ENCODE measurements at places on chromosomes 16 and 17. TPM values are rescaled to one million over a fixed set of nuclear protein-coding genes. Genes with fewer than 3 reads are reported as not detected.

- no peak overlapping the region for H3K4me3 ChIP-seq
- no peaks in the 10 kb centered on the region for H3K27me3 ChIP-seq
- no peak overlapping the region for H3K27ac ChIP-seq
- peak; percentile 66 for DNase-seq
- H3K36me3 ChIP-seq, result 0 out of 2 replicates have a peak, but pooled peaks cover 14% of the 10 kb centered on the region
- no peaks in the 10 kb centered on the region for H3K4me1 ChIP-seq
These were observed 23.9 kb downstream of the AMFR start for GRCh38 chr16:56401482-56401881.

DNA sequence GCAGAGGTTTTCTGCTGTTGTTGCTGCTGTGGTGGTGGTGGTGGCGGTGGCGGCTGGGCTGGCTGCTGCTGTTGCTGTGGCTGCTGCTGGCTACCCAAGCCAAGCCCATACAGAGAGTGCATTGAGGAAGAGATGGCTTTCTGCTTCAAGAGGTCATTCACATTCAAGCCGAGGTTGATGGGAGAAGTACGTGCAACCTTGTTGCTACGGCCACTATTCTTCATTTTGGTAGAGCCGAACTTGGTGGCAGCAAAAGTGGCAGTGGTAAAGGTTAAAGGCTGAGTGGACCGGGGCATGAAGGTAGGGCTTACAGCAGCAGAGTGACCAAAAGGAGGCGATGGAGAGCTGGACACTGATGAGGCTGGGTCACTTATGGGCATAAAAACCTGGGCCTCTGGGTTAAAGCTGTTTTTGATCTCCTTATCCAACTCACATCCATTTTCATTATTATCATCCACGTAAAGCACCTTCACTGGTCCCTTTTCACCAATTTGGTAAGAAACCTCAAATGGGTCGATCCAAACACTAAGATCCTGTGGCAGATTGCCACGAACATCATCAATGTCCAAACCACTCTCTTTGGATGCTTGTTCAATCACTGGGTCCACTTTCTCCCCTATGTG lies 2.8 kb downstream of the TOB1 start:
- no peaks in the 10 kb centered on the region for H3K27me3 ChIP-seq
- H3K4me1 ChIP-seq, result peaks cover 11% of the 10 kb centered on the region
- peaks cover 6% of the 10 kb centered on the region for H3K36me3 ChIP-seq
- H3K27ac ChIP-seq, result no peak overlapping the region
- H3K4me3 ChIP-seq, result no peak overlapping the region
- peak; percentile 79 for DNase-seq

DNA sequence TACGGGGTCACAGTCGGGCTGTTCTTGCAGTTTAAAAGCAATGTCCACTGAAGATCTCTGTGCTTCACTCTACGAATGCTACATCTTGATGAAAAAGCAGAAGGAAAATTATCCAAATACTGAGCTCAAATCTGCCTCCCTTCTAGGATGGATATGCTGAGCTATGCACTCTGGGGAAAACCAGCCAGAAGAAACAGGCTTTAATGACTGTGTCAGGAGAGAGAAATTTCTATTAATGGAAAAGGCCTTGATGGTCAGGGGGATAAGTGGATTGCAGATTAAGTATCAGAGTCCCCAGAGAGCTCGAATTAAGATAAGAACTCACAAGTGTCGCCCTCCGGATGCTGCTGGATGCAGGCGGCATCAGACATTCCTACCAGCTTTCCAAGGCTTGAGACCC lies 39.6 kb upstream of the RCVRN start:
- no peak overlapping the region for H3K4me3 ChIP-seq
- no peak overlapping the region for H3K27ac ChIP-seq
- H3K27me3 ChIP-seq, result no peaks in the 10 kb centered on the region
- H3K4me1 ChIP-seq, result no peaks in the 10 kb centered on the region
- H3K36me3 ChIP-seq, result no peaks in the 10 kb centered on the region

DNA sequence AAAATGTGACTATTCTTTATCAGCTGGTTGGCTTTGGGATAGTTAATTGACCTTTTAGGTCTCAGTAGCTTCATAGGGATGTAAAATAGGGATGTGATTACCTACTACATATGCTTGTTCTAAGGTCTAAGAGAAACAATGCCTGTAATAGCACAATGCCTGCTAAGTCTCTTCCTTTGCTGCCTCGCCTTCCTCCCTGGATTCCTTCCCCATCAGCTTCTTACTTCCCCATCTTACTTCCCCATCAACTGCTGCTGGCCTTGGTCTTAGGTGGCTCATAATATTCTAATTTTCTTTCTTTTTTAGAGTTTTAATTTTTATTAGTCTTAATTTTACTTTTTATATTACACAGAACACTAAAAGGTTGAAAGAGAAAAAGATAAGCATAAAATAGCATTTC lies 59.2 kb upstream of the GOT2 start:
- H3K4me1 ChIP-seq, result peaks cover 12% of the 10 kb centered on the region
- H3K36me3 ChIP-seq, result no peaks in the 10 kb centered on the region
- no peak overlapping the region for H3K27ac ChIP-seq
- no peak overlapping the region for H3K4me3 ChIP-seq
- no peak for DNase-seq
- H3K27me3 ChIP-seq, result no peaks in the 10 kb centered on the region

GRCh38 chr17:61395983-61396585 lies 3.6 kb upstream of the TBX2 start:
- peaks cover 92% of the 10 kb centered on the region for H3K27me3 ChIP-seq
- DNase-seq, result peak; percentile 39
- H3K27ac ChIP-seq, result no peak overlapping the region
- peak overlapping the region; percentile 47 for H3K4me3 ChIP-seq
- no peaks in the 10 kb centered on the region for H3K36me3 ChIP-seq
- no peaks in the 10 kb centered on the region for H3K4me1 ChIP-seq

GRCh38 chr17:17043461-17044271 lies 1.4 kb downstream of the MPRIP start:
- peaks cover 30% of the 10 kb centered on the region for H3K4me1 ChIP-seq
- peaks cover 5% of the 10 kb centered on the region for H3K27me3 ChIP-seq
- no peaks in the 10 kb centered on the region for H3K36me3 ChIP-seq

DNA sequence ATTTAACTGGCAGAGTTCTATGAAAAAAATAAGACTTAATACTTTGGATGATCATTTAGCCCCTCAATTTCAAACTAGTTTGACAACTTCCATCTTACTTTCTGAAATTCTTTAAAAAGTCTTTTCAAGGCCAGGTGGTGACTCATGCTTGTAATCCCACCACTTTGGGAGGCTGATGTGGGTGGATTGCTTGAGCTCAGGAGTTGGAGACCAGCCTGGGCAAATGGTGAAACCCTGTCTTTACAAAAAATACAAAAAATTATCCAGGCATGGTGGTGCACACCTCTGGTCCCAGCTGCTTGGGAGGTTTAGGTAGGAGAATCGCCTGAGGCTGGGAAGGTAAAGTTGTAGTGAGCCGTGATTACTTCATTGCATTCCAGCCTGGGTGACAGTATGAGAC lies 154.4 kb downstream of the TANC2 start:
- peaks cover 3% of the 10 kb centered on the region for H3K4me1 ChIP-seq
- H3K27me3 ChIP-seq, result no peaks in the 10 kb centered on the region
- no peaks in the 10 kb centered on the region for H3K36me3 ChIP-seq
- no peak overlapping the region for H3K4me3 ChIP-seq
- H3K27ac ChIP-seq, result no peak overlapping the region

DNA sequence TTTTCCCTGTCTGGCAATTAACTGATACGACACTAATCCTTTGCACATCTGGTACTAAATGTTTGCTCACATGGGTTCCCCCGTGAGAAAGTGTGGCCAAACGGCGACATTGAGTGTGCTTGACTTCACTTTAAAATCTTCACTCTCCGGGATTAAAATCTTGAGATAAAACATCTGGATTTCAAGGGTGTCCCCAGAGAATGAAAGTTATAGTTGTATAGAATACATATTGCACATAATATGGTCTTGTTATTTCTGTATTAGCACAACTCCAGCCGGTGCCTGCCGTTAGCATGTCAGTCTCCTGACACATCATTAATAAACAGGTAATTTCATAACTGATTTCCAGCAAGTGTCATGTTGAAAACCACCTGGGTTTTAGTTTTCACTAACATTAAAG lies 749.0 kb upstream of the SOX9 start:
- no peak for DNase-seq
- no peak overlapping the region for H3K27ac ChIP-seq
- H3K4me1 ChIP-seq, result peaks cover 6% of the 10 kb centered on the region
- H3K27me3 ChIP-seq, result no peaks in the 10 kb centered on the region

DNA sequence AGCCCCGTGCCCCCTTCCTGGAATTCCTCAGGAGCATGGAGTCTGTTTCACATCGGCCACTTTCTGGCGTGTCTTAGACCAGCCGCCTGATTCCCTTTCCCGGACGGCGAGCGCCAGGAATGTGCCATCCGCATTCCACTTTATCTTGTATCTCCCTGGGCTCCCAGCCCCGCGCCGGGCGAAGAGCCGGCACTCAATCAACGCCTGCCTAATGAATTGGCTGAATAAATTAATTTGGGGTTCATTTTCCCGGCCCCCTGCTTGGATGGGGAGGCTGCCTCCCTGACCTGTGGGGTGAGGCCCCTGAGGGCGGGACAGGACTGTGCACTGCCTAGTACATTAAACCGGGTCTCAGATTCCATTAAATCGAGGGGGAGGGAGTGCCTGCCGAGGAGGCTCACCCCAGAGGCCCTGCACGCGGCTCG lies 282.3 kb upstream of the TNRC6C start:
- H3K27ac ChIP-seq, result no peak overlapping the region
- no peaks in the 10 kb centered on the region for H3K4me1 ChIP-seq
- no peaks in the 10 kb centered on the region for H3K27me3 ChIP-seq
- no peaks in the 10 kb centered on the region for H3K36me3 ChIP-seq
- no peak for DNase-seq

- H3K4me1 ChIP-seq, result peaks cover 6% of the 10 kb centered on the region
- H3K36me3 ChIP-seq, result no peaks in the 10 kb centered on the region
- H3K4me3 ChIP-seq, result no peak overlapping the region
- no peak for DNase-seq
- no peak overlapping the region for H3K27ac ChIP-seq
These were observed 42.9 kb upstream of the NUDT7 start for GRCh38 chr16:77679391-77679790.

DNA sequence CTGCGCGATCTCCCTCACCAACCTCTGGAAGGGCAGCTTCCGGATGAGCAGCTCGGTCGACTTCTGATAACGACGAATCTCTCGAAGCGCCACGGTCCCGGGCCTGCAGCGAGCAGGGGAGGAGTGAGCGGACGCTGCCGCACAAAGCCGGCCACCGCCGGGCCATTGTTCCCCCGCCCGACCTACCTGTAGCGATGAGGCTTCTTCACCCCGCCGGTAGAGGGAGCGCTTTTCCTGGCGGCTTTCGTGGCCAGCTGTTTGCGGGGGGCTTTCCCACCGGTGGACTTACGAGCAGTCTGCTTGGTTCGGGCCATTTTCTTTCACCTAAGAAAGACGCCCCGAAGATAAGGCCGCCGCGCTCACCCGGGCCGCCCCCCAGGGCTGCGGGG lies 5.8 kb upstream of the UNK start:
- H3K36me3 ChIP-seq, result peaks cover 17% of the 10 kb centered on the region
- H3K4me3 ChIP-seq, result peak overlapping the region; percentile 80
- peak; percentile 79 for DNase-seq
- H3K4me1 ChIP-seq, result peaks cover 14% of the 10 kb centered on the region

DNA sequence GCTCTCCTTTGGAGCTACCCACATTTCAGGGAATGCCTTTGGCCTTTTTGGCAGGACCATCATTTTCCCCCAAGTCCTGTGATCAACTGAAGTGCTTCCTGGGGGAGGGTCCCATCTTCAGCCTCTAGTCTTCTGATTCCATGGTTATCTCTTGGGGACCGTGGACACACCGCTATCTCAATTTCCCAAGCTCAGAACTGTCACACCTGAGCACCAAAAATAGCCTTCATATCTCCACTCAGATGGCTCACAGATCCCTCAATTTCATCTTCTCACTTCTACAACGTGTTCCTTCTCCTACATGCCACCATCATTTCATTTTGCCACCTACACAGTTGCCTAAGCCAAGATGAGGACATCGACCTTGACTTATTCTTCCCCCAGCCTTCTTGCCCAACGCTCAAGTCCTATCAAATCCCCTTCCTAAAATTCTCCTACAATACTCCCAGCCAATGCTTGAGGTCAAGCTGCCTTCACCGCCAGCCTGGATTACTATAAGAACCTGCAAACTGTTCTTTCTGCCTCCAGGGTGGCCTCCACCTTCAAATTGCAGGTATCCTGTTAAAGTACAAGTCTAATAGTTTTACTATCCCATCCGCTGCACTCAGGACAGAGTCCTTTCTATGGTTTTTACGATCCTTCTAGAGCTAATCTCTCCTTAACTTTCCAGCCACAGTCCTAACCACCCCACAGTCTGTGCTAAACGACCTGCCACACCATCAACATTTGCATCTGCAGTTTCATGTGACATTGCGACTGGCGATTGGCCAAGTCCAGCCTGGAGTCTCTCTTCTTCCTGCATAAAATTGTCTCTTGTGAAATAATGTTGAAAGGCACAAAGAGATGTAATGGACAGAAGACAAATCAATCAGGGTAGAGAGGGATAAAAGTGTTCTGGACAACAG lies 6.2 kb downstream of the ATP6V0D1 start:
- no peaks in the 10 kb centered on the region for H3K27me3 ChIP-seq
- H3K27ac ChIP-seq, result no peak overlapping the region
- no peaks in the 10 kb centered on the region for H3K4me1 ChIP-seq
- H3K36me3 ChIP-seq, result no peaks in the 10 kb centered on the region
- no peak for DNase-seq

GRCh38 chr17:59440757-59441463 lies 109.5 kb downstream of the YPEL2 start:
- no peaks in the 10 kb centered on the region for H3K36me3 ChIP-seq
- no peaks in the 10 kb centered on the region for H3K4me1 ChIP-seq
- H3K4me3 ChIP-seq, result no peak overlapping the region
- H3K27ac ChIP-seq, result no peak overlapping the region

DNA sequence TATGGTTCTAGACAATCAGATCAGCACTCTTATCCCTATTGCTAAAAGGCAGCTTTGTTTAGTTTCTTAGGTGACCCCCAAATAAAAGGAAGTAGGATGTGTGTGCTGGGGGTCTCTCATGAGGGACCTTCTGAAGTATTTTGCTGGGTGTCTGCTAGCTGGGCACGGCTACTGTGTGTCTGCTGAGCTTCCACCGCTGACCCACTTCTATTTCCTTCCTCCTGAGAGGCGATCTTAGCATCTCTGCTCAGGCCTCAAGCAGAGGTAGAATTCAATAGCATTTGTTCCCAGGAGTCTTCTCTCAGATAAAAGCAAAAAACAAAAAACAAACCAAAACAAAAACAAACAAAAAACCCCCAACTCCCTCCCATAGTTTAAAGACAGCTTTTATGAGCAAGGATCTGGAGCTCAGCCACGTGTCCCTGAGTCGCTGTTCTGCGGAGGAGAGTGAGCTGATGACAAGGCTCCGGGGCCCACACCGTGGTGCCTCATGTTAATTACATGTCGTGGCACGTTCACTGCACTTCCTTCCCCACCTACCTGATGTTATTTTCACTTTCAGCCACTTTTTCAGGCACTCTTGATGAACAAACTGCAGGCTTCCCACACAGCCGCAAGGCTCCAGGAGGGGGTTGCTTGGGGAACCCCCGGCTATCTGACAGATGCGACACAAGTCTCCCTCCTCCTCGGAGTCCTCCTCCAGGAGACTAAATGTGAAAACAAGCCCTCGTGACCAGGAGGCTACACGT lies 83.5 kb downstream of the MARCHF10 start:
- no peaks in the 10 kb centered on the region for H3K36me3 ChIP-seq
- DNase-seq, result no peak
- no peak overlapping the region for H3K4me3 ChIP-seq
- no peak overlapping the region for H3K27ac ChIP-seq
- no peaks in the 10 kb centered on the region for H3K27me3 ChIP-seq

Gene PERCC1
- polyA plus RNA-seq, result not detected

Gene TMEM92
- 13.4 TPM for polyA plus RNA-seq

Gene POLDIP2
- polyA plus RNA-seq, result 40.7 TPM

Gene CA10
- 0.92 TPM for polyA plus RNA-seq

Gene MYCBPAP
- 1.7 TPM for polyA plus RNA-seq

Gene NPIPA2
- 21.3 TPM for polyA plus RNA-seq

Gene ASPHD1
- 12.4 TPM for polyA plus RNA-seq
